Retinal pigment epithelial cell (primary cell): ENCODE measurements at places on chromosomes 5 and 9.
A peak's percentile ranks its signal among the peaks of the same experiment; 100 is the strongest.

DNA sequence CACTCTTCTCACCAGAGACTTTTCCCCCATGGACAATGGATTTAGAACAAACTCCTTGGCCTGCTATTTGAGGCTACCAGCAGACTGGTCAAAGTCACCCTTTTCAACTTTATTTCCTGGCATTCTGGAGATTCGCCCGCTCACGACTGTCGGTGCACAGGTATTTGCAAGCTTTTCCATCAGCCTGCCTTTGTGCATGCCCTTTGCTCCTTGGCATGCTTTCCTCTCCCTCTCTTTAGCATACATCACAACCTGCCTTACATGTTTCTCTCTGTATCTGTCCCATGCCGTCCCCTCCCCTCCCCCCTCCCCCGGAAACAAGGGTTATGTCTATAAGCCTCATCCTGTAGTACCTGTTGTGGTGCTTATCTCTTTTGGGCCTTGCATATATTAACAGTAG is 257.1 kb downstream of the AOPEP start:
- no peak for DNase-seq

GRCh38 chr5:150155258-150156026 is at the start of gene PDGFRB:
PDGFRB (minus strand) TSS chr5:150155845; CDS start chr5:150137047, 18,798 bp downstream.
- peak; percentile 65 for DNase-seq

GRCh38 chr9:93263334-93264229 is 79.6 kb downstream of the WNK2 start:
- no peak for DNase-seq

- DNase-seq: no peak
Observed at GRCh38 chr9:68707801-68708488, 2.9 kb downstream of the PIP5K1B start.

DNA sequence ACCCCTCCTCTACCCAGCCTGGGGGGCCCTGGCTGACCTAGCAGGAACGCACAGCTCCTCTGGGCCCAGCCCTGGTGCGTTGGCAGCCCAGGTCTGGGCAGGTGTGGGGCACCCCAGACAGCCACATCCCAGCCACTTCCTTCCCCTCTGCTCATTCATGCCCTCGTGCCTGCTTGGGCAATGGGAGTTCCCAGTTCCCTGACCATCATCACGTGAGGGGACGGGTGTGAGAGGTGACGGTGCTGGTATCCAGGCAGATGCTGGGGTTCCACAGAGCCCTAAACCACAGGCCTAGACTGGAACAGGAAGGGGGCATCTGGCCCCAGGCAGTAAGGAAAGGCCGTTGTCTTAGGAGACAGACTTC is 8.4 kb downstream of the RALGDS start:
- no peak for DNase-seq
